ENCODE measurements at places on chromosomes 2 and 18. TPM values are rescaled to one million over a fixed set of nuclear protein-coding genes. Genes with fewer than 3 reads are reported as not detected.

DNA sequence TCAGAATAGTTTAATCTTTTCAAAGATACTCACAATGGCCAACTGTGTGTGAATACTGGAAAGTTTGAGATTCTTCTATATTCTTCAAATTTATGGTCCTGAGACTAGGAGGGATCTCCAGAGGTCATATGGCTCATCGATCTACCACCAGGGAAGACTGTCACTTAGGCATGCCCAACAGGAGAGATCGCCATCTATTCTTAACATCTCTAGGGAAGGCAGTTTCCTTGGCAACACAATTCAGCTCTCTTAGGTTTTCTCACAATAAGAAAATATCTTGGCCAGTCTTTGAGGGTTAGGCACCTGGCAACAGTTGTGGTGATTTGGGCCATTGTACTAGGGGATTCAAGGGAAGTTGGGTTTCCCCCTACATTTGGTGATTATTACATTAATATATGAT lies 107.2 kb downstream of the GALNT3 start:
- H3K4me1 ChIP-seq: peaks cover 3% of the 10 kb centered on the region
- no peaks in the 10 kb centered on the region for H3K27me3 ChIP-seq
- no peak overlapping the region for H3K27ac ChIP-seq
- no peak overlapping the region for H3K4me3 ChIP-seq
- no peaks in the 10 kb centered on the region for H3K36me3 ChIP-seq
- no peak for DNase-seq

GRCh38 chr2:195003881-195004471 lies 653.0 kb upstream of the SLC39A10 start:
- no peaks in the 10 kb centered on the region for H3K4me1 ChIP-seq
- H3K27ac ChIP-seq: no peak overlapping the region
- no peak for DNase-seq
- no peaks in the 10 kb centered on the region for H3K27me3 ChIP-seq
- H3K36me3 ChIP-seq: no peaks in the 10 kb centered on the region
- no peak overlapping the region for H3K4me3 ChIP-seq

DNA sequence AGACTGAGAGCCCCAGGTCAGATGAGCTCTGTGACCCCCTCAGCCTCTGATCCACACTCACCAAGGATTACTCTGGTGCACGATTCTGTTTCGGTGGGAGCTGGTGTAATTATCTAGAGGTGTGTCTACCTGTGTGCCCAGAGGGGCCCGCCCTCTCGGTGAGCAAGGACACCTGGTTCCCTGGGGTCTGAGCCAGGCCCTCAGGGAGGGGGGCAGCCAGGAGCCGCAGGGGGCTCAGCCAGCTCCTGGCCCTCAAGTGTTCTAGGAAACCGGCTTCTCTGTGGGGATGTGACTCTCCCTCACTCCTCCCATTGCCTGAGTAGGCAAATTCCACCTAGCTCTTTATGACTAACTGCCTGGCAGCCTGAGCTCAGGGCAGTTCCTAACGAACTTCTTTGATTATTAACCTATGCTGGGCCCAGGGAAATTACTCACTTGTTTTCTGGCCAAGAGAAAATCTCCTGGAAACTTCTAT lies 17.4 kb downstream of the AGAP1 start:
- no peak for DNase-seq
- H3K4me3 ChIP-seq: no peak overlapping the region
- peaks cover 13% of the 10 kb centered on the region for H3K4me1 ChIP-seq
- no peak overlapping the region for H3K27ac ChIP-seq
- no peaks in the 10 kb centered on the region for H3K36me3 ChIP-seq
- H3K27me3 ChIP-seq: no peaks in the 10 kb centered on the region

GRCh38 chr2:156157670-156158069 lies 174.9 kb downstream of the NR4A2 start:
- H3K4me1 ChIP-seq: no peaks in the 10 kb centered on the region
- no peak overlapping the region for H3K27ac ChIP-seq
- H3K27me3 ChIP-seq: no peaks in the 10 kb centered on the region
- no peaks in the 10 kb centered on the region for H3K36me3 ChIP-seq
- DNase-seq: no peak

DNA sequence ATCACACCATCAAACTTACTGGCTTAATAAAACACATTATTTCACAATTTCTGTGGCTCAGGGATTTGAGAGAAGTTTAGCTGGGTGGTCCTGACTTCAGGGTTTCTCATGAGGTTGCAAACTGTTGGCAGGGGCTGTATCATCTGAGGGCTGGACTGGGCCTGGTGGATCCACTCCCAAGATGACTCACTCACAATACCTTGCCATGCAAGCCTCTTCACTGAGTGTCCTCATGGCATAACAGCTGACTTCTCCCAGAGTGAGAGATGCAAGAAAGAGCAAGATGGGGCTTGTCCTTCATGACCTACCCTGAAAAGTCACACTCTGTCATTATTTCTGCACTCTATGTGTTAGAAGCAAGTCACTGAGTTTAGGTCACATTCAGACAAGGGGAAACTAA lies 73.8 kb downstream of the AQP4 start:
- H3K4me1 ChIP-seq: no peaks in the 10 kb centered on the region
- H3K27me3 ChIP-seq: no peaks in the 10 kb centered on the region
- DNase-seq: no peak
- H3K4me3 ChIP-seq: no peak overlapping the region

DNA sequence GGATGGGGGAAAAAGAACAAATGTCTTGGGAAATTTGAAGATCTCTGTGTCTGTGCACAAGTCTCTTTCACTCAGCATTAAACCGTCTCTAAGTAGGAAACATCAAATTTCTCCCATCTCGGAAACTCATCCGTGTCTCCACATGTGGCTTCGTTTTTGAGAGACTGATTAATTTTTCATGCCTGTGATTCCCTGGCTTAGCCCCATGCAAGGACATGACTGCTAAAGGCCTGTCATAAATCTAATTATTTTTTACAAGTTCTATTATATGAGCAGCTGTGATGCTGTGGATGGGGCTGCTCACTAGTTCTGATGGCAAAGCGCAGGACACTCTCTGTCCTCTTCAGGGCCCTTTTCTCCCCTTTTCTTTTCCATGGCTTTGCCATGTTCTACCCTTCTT lies 129.1 kb downstream of the RGPD3 start:
- peaks cover 3% of the 10 kb centered on the region for H3K27me3 ChIP-seq
- no peak overlapping the region for H3K27ac ChIP-seq
- DNase-seq: no peak
- no peak overlapping the region for H3K4me3 ChIP-seq

DNA sequence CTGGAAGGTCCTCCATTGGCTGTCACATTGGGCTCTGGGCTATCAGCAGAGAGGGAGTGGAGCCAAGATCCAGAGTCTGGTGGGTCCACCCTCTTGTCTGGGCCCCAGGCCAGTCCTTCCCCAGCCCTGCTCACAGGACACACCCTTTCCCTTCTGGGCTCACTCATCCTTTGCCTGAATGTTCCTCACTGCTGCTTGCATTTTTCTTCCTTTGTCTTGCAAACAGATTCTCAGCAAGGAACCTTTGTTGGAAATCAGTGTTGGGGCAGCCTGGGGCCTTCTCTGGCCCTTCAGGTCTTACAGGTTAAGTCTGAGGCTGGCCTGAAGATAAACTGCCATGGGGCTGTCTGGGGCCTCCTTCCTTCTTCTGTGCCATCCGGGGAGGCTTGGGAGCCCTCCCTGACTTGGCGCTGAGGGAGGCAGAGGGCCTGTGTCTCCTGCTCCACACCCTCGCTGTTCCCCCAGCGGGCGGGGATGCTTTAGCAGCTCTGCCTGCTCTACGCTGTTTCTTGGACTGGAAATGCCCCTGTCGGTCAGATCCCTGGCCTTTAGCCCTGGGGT lies 11.5 kb upstream of the CELF4 start:
- H3K27ac ChIP-seq: no peak overlapping the region
- peaks cover 4% of the 10 kb centered on the region for H3K27me3 ChIP-seq
- H3K36me3 ChIP-seq: no peaks in the 10 kb centered on the region
- DNase-seq: no peak

GRCh38 chr2:226790011-226790410 lies 9.6 kb downstream of the IRS1 start:
- H3K4me1 ChIP-seq: peaks cover 56% of the 10 kb centered on the region
- no peak for DNase-seq
- no peaks in the 10 kb centered on the region for H3K36me3 ChIP-seq
- H3K27ac ChIP-seq: no peak overlapping the region
- H3K4me3 ChIP-seq: no peak overlapping the region
- H3K27me3 ChIP-seq: no peaks in the 10 kb centered on the region

DNA sequence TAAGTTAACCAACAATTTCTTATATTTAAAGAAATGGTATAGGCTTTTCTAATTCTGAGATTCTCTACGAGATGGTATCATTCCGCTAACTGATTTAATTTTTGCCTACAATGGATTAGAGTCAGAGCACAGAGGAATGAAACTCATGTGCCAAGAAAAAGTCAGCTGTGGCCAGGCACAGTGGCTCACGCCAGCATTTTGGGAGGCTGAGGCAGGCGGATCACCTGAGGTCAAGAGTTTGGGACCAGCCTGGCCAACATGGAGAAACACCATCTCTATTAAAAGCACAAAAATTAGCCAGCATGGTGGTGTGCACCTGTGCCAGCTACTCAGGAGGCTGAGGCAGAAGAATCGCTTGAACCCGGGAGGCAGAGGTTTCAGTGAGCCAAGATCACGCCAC lies 17.0 kb upstream of the TTN start:
- H3K4me1 ChIP-seq: peaks cover 6% of the 10 kb centered on the region
- no peak overlapping the region for H3K27ac ChIP-seq
- no peak for DNase-seq
- H3K36me3 ChIP-seq: no peaks in the 10 kb centered on the region

GRCh38 chr2:241081643-241082340 lies 20.3 kb downstream of the MTERF4 start:
- H3K27ac ChIP-seq: no peak overlapping the region
- H3K4me1 ChIP-seq: no peaks in the 10 kb centered on the region
- no peak overlapping the region for H3K4me3 ChIP-seq
- no peaks in the 10 kb centered on the region for H3K27me3 ChIP-seq
- DNase-seq: no peak

GRCh38 chr2:72781480-72781879 lies 44.4 kb downstream of the EXOC6B start:
- no peak overlapping the region for H3K27ac ChIP-seq
- DNase-seq: no peak
- peaks cover 17% of the 10 kb centered on the region for H3K4me1 ChIP-seq
- no peaks in the 10 kb centered on the region for H3K27me3 ChIP-seq
- no peak overlapping the region for H3K4me3 ChIP-seq

GRCh38 chr18:54197747-54198411 lies 26.6 kb downstream of the MBD2 start:
- peaks cover 21% of the 10 kb centered on the region for H3K36me3 ChIP-seq
- no peak overlapping the region for H3K27ac ChIP-seq
- no peaks in the 10 kb centered on the region for H3K27me3 ChIP-seq
- H3K4me3 ChIP-seq: no peak overlapping the region
- no peak for DNase-seq

The DSEL gene
- 4.1 TPM for total RNA-seq

The GALNT3 gene
- total RNA-seq: 24.0 TPM

The RRM2 gene
- 3.0 TPM for total RNA-seq

The CCDC93 gene
- 11.6 TPM for total RNA-seq

The RAB12 gene
- 64.4 TPM for total RNA-seq

The LRPPRC gene
- total RNA-seq: 46.1 TPM

The KATNAL2 gene
- 1.5 TPM for total RNA-seq

Measured in suprapubic skin (tissue), 4 donors.